Hepatocyte (in vitro differentiated cells): ENCODE measurements at places on chromosomes 4 and X. TPM values are rescaled to one million over a fixed set of nuclear protein-coding genes. Genes with fewer than 3 reads are reported as not detected.

ARMCX2 gene
- 13.3 and 19.0 TPM in 2 replicates for polyA plus RNA-seq

NHS gene
- 0.35 and 1.2 TPM in 2 replicates for polyA plus RNA-seq

MAP3K15 gene
- 0.21 and 0.48 TPM in 2 replicates for polyA plus RNA-seq

PDLIM3 gene
- 10.0 and 13.8 TPM in 2 replicates for polyA plus RNA-seq

PRKG2 gene
- 4.6 and 6.7 TPM in 2 replicates for polyA plus RNA-seq

XAGE2 gene
- 5.9 and 12.7 TPM in 2 replicates for polyA plus RNA-seq

MAGEB6 gene
- not detected in 2 replicates for polyA plus RNA-seq

APLN gene
- 0.30 and 0.92 TPM in 2 replicates for polyA plus RNA-seq

GPRASP2 gene
- polyA plus RNA-seq = 7.6 and 9.3 TPM in 2 replicates

CORIN gene
- polyA plus RNA-seq = 0.13 TPM in 1 of 2 replicates, not detected in the other

ENPEP gene
- polyA plus RNA-seq = 2.4 and 3.7 TPM in 2 replicates

TEC gene
- 1.3 and 2.1 TPM in 2 replicates for polyA plus RNA-seq

TBX22 gene
- polyA plus RNA-seq = 0.26 TPM in 1 of 2 replicates, not detected in the other

ASB5 gene
- polyA plus RNA-seq = 0.30 TPM in 1 of 2 replicates, not detected in the other

PHKA2 gene
- polyA plus RNA-seq = 26.4 and 38.9 TPM in 2 replicates

NDST4 gene
- 0.29 TPM in 1 of 2 replicates, not detected in the other for polyA plus RNA-seq

GPRIN3 gene
- polyA plus RNA-seq = 0.60 and 0.64 TPM in 2 replicates

CFAP47 gene
- polyA plus RNA-seq = 0.23 TPM in 1 of 2 replicates, not detected in the other

PLXNB3 gene
- 0.87 and 5.7 TPM in 2 replicates for polyA plus RNA-seq

BMPR1B gene
- 1.6 and 1.8 TPM in 2 replicates for polyA plus RNA-seq

IL15 gene
- polyA plus RNA-seq = 0.83 and 3.2 TPM in 2 replicates

EREG gene
- polyA plus RNA-seq = 4.5 and 5.7 TPM in 2 replicates

KIAA0232 gene
- polyA plus RNA-seq = 11.3 TPM in 2 replicates

HS3ST1 gene
- polyA plus RNA-seq = 6.9 and 7.4 TPM in 2 replicates

RPA4 gene
- polyA plus RNA-seq = 0.90 and 1.3 TPM in 2 replicates

ATP6AP2 gene
- polyA plus RNA-seq = 154 and 158 TPM in 2 replicates

CMC4 gene
- 16.3 and 18.4 TPM in 2 replicates for polyA plus RNA-seq

OPN1MW3 gene
- polyA plus RNA-seq = not detected in 2 replicates

TRIM61 gene
- 0.16 TPM in 1 of 2 replicates, not detected in the other for polyA plus RNA-seq

KCNE5 gene
- polyA plus RNA-seq = 0.16 and 0.21 TPM in 2 replicates

UCHL1 gene
- polyA plus RNA-seq = 111 and 126 TPM in 2 replicates

USP46 gene
- polyA plus RNA-seq = 17.8 and 20.7 TPM in 2 replicates

PDE5A gene
- 7.7 and 9.7 TPM in 2 replicates for polyA plus RNA-seq

CT45A10 gene
- polyA plus RNA-seq = not detected in 2 replicates

SOX3 gene
- 0.54 TPM in 1 of 2 replicates, not detected in the other for polyA plus RNA-seq

PNCK gene
- polyA plus RNA-seq = 0.28 and 1.9 TPM in 2 replicates

SERTM2 gene
- polyA plus RNA-seq = 1.6 and 3.8 TPM in 2 replicates

COL25A1 gene
- polyA plus RNA-seq = 0.28 and 0.95 TPM in 2 replicates

UBE2K gene
- polyA plus RNA-seq = 98.9 and 112 TPM in 2 replicates

GPR34 gene
- 0.71 and 0.97 TPM in 2 replicates for polyA plus RNA-seq

SSX4 gene
- polyA plus RNA-seq = not detected in 2 replicates
